ENCODE measurements at places on chromosomes 1 and 21.

- DNase-seq, result no peak
Observed at GRCh38 chr21:32956061-32956656, 69.6 kb upstream of the OLIG2 start.

- no peak for DNase-seq
Observed at GRCh38 chr1:225848030-225848955, 33.9 kb downstream of the TMEM63A start.

DNA sequence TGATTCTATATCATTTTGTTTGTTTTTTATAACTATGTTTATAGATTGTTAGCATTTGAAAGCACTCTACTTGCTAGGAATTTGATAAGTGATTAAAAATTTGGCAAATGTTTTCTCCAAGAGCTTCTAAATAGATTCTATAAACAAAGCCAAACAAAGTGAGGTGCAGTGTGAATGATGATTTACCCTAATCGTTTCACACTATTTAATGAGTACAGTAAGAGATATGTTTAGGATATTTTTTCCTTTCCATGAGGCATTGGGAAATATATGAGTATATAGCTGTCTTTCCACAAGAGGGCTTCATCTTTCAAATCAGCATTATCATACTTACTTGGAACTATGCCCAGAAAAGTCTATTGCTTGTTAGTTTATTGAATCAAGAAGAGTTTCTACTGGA is 277.0 kb upstream of the BRINP3 start:
- DNase-seq, result no peak

GRCh38 chr1:167661527-167662426 is 31.7 kb downstream of the RCSD1 start:
- DNase-seq, result no peak

DNA sequence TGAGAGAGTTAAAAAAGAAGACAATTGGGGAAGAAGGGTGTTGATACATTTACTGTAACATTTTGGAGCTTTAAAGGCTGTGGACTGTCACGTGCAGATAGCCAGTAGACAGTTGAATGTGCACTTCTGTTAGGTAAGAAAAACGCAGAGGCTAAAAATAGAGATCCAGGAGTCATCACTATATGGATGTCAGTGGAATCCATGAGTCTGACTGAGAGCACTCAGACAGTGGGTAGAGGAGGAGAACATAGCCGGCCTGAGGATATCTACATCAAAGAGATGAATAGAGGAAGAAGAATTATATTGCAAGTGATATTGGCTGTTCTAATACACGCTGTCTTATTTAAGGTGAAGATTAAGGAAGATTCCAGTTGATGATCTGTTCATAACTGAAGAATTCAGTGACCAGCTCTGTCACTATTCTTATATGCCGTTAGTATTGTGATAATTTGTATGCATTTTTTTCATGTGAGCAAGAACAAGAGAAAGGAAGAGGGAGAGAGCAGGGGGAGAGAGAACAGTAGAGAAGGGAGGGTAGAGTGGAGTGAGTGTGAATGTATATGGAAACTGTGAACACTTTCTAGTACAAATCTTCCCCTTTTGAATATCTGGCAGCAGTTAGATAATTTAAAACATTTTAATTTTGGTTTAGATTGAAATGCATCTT is 344.8 kb downstream of the CHRM3 start:
- no peak for DNase-seq

DNA sequence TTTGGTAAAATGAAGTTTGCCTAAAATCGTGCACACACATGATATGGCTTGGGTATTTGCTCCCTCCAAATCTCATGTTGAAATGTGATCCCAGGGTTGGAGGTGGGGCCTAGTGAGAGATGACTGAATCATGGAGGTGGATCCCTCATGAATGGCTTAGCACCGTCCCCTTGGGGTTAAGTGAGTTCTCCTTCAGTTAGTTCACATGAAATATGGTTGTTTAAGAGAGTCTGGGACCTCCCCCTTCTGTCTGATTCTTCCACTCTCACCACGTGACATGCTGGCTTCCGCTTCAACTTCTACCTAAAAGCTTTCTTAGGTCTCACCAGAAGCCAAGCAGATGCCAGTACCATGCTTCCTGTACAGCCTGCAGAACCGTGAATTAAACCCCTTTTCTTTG is 58.4 kb downstream of the SIPA1L2 start:
- DNase-seq, result no peak

DNA sequence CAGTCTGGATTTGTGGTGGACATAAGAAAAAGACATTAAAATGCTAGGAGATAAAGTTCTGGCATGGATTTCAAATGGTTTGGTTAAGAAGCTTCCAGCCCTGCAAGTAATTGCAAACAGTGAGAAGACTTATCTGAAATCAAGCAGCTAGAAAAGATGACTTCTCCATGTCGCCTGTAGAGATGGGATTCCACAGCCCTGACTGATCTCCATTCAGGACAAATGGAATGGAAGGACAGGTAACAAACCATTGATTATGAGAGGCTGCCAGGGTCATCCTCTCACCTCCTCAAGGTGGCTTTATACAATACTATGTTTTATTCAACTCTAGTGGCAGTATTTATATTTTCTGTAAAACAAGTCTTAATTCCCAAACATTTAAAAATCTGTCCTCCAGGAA is 237.9 kb downstream of the HLX start:
- DNase-seq, result no peak

DNA sequence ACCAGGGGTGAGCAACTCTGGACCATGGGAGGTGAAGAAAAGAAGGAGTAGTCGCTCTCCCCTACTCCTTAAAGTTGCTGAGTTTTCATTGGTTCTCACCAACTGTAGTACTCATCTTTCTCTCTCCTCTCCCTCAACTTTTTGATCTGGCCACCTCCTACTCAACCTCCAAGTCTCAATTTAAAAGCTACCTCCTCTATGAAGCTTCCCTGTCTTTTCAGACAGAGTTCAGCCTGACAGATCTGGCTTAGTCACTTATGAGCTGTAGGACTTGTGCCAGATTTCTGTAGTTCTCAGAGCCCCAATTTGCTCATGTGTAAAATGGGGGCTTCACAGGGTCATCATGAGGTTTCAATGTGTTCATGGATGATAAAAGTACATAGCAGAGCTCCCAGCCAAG is 34.5 kb upstream of the HTR1D start:
- DNase-seq, result no peak

GRCh38 chr21:34983680-34984086 is 65.4 kb downstream of the RUNX1 start:
- no peak for DNase-seq

GRCh38 chr1:176384841-176385240 is 78.1 kb upstream of the PAPPA2 start:
- no peak for DNase-seq

- no peak for DNase-seq
Observed at GRCh38 chr1:221437171-221437570, 304.7 kb downstream of the DUSP10 start.

- DNase-seq, result no peak
Observed at GRCh38 chr21:42677339-42678321, 24.2 kb downstream of the PDE9A start.

DNA sequence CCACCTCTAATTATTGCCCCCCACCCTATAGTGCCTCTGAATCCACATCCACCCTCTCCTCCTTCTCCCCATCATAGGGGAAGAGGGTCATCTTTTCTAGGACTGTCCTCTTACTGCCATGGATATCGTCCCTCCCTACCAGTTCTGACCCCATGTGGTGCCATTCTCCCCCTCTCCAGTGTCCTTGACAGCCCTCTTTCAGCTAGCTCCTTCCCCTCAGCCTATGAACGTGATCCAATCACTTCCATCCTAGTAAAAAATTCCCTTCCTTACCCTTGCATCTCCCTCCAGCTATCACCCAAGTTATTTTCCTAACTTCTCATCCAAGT is 172.7 kb downstream of the RRAGC start:
- DNase-seq, result no peak

DNA sequence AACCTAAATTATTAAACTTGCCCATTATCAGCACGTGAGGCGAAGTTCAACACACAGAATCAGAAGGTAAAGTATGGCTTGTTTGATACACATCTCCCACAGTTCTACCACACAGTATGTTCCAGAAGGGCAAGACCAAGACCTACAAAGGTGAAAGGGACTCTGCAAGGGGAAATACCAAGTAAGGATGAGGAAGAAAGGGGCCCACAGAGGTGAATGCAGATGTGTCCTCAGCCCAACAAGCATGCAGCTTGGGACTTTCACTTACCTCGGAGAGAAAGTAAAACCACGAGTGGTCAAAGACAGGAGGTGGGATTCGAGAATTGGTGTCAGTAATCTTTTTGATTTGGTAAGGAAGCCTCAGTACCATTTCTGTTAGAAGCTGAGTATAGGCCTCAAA is 85.8 kb downstream of the UBR4 start:
- DNase-seq, result no peak

GRCh38 chr1:200887036-200887435 is 7.7 kb upstream of the INAVA start:
- DNase-seq, result no peak

DNA sequence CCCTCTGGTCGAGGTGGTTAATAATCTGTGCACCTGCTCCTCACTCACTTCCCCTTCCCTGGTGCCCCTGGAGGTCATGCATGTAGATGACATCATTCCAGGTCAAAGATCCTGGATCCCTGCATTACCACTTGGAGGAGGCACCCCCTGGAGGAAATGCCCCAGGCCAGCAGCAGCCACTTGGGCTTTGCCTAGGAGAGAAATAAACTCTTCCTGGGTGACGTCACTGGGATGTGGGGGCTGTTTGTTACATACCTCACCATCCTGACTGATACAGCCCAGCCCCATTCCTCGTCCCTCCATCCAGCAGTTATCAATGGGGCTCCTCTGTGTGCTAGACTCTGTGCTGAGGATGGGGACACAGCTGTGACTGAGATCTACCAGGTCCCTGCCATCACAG is 433.6 kb downstream of the PTPRU start:
- no peak for DNase-seq

GRCh38 chr1:22074803-22075202 is 22.3 kb downstream of the CDC42 start:
- no peak for DNase-seq

- DNase-seq, result no peak
Observed at GRCh38 chr1:82722608-82723007, 921.9 kb downstream of the ADGRL2 start.

DNA sequence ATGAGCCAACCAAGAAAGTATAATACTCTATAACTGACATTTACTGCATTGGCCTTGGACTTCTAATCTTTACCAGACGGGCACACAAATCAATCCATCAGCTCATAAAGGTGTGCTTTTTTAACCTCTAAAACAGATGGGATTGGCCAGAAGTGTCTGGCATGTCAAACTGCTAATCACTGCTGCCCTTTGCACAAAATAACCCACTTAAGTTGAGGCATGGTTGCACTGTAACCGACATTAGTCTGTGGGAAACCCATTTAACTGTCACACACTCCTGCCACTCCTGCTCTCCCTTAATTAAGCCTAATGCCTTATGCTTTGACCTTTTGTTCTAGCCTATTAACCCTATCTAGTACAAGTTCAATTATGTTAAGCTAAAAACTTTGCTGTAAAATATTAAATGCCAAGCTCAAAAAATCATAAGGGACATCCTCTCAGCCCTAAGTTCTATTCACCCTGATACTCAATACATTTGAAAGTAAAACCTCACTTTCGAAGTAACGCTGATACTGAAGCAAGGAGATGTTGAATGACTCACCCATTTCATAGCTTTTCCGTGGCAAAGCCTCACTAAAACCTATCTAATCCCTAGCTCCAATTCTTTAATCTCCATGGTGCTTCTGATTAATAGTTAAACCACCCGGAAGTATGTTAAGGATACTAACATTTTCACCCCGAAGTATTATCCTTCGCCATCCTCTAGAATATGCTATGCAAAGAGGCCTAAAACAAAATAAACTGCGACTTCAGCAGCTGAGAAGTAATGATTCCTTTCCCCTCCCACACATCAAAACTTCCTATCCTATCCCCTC is 12.9 kb downstream of the NRIP1 start:
- no peak for DNase-seq

- no peak for DNase-seq
Observed at GRCh38 chr1:56575865-56576264, 3.5 kb downstream of the PLPP3 start.

- no peak for DNase-seq
Observed at GRCh38 chr1:8170059-8170835, 144.1 kb upstream of the ERRFI1 start.

- no peak for DNase-seq
Observed at GRCh38 chr1:31248276-31248675, 8.6 kb upstream of the NKAIN1 start.

- no peak for DNase-seq
Observed at GRCh38 chr1:167273027-167273800, 52.5 kb downstream of the POU2F1 start.

DNA sequence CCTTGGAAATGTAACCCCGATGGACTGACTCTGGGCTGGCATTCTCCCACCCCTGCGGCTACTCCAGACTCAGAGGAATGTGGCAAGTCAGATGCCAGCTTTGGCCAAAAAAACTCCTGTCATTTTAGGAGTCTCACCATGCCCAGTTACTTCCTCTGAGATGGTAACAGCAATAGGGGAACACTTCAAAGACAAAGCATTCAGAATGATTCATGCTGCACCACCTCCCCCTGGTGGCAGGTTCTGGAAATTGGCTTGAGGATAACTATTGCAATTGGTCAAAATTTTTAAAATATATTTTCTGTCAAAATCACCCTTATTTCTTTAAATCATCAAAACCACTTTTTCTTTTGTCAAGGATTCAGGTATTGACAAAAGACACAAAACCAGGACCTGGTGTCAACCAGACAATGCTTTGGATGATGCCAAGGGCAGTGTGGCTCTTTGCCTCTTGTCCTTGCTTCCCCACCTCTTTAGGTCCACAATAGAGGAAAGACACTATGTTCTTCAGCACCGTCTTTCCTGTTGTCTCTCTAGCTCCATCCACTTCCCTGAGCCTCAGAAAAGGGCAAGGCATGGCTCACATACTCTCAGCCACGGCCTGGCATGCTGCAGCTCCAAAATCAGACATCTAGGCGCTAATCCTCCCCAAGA is 9.9 kb upstream of the CDCA8 start:
- DNase-seq, result peak; percentile 73

DNA sequence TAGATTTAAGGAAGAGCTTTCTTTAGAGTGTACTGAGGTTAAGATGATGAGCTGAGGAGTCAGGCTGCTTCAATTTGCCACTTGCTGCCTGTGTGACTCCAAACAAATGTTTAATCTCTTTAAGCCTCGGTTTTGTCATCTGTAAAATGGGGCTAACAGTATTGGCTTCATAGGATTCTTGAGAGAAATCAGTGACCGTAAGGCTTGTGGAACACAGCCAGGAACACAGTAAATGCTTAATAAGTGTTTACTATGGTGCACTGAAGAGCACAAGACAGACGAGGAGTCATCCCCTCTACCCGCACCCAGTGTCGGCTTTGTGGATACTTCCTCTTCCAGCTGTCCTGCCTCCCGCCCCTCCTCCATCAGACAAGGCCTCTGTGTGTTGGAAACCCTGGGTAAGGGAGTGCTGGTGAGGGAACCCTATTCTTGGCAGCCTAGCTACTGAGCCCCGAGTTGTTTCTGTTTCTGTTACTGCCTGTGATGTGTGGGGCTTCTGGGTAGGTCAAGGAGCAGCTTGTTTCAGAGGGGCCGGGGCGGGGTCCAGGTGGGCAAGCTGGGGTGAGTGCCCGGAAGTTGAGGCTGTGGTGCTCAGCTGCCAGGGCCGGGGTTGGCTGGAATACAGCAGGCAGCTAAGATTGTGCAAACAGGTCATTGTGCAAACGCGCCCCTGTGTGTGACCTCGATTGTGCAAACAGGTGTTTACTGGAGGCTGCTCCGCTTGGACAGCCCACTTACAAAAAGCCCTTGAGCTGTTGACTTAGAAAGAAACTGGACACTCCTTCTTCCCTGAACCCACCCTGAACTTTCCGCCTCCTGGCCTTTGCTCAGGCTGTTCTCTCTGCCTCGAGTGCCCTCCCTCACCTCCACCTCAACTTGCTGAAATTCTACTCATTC is 4.0 kb upstream of the CSF3R start:
- no peak for DNase-seq

- no peak for DNase-seq
Observed at GRCh38 chr1:224894915-224895314, 34.6 kb upstream of the DNAH14 start.
